ENCODE measurements at places on chromosomes 3 and 15. TPM values are rescaled to one million over a fixed set of nuclear protein-coding genes. Genes with fewer than 3 reads are reported as not detected.

- DNase-seq = no peak
These were observed 21.9 kb downstream of the PLCL2 start for GRCh38 chr3:16906682-16907081.

GRCh38 chr3:159635047-159635641 lies 353.5 kb upstream of the IL12A start:
- DNase-seq = no peak

DNA sequence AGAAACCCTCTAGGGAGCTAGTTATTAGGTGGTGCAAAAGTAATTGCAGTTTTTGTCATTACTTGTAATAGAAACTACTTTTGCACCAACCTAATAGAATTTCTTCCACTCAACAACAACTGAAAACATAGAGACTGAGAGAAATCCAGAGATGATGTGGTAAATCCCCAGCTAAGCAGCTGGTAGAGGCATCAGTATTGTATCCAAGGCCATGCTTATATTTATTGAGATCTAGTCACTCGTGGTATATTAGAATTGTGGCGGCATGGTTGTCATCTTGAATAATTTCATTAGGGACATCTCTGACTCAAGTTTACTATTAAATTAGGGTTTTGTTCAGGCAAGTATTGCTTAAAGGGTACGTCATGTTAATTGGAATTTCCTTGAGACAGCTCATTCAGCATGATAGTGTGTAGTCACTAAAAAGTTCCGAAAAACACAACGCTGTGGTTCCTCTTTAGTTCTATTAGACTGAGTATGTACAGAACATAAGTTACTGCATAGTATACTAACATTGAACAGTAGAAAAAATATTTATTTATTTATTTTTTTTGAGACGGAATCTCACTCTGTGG lies 35.3 kb downstream of the PAK2 start:
- no peak for DNase-seq

DNA sequence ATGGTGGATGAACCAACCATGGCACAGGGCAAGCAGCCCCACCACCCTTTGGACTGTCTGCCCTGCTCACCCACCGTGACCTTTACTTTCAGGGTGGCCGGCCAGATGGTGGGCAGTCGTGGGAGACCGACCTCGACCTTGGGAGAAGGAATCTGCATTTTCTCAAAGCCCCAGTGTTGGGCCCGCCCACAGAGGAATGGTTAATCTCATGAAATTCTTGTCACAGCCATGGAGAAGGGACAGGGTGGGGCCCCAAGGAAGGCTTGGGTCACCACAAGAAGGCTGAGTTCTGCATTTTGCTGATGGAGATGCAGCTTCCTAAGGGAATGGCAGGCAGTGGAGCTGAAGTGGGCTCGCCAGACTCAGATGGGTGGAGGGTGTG lies 2.9 kb downstream of the PLXND1 start:
- no peak for DNase-seq

DNA sequence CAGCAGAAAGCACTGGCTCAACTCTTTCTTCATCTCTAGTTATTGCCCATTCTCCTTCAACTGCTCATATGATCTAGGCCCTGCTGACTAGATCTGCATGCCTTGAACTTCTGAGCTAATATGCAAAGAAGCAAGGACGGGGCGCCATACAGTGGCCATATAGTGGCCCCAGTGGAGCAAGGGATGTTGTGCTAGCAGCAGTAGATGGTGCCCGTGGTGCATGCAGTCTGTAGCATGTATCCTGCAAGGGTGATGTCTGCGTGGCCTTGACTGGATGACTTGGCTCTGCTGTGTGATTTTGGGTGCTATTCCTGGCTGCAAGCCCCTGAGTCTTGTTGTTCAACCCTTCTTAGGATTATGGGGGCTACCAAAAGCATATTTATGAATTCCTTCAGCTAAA lies 12.2 kb upstream of the NMD3 start:
- no peak for DNase-seq

GRCh38 chr15:86322629-86323028 lies 243.0 kb downstream of the AGBL1 start:
- no peak for DNase-seq

- no peak for DNase-seq
These were observed 148.8 kb downstream of the TPRA1 start for GRCh38 chr3:127441764-127442163.

DNA sequence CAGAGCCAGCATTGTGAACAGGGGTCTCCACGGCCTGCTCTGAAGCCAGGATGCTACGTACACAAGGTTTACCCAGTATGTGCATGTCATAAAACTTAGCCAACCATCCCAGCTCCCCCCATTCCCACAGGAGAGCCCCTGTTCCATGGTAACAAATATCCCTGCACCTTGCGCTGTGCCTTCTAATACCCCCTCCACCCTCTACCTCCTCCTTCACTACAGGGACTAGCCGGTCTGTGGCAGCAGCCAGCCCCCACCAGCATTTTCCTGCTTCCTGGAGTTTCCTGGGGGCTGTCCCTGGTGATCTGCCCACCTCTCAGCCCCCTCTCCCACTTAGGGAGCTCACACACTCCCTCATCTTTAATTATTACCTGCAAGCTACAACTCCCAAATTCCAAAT lies 20.4 kb downstream of the ACSBG1 start:
- DNase-seq = no peak

DNA sequence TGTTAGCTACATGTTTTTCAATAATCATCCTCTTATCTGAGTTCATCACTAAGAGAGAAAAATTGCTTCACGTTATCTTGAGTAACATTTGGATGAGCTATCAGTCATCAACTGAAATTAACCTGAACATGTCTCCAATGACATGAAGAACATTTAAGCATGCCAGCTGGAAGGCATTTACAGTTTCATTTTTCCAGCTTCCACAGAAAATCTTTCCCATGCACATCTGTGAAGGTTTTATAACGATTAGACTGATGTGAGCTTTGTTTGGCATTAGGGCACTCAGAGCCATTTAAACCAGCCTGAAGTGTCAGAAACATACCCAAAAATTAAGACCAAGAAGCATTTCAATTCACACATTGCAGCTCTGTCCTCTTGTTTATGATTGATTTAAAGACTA lies 235.8 kb upstream of the ARHGEF26 start:
- DNase-seq = no peak

CCDC13 gene
- polyA plus RNA-seq = 2.7 TPM

RYR3 gene
- polyA plus RNA-seq = 4.9 TPM

CD86 gene
- polyA plus RNA-seq = 2.2 TPM

PAQR5 gene
- 30.9 TPM for polyA plus RNA-seq

SPATA16 gene
- polyA plus RNA-seq = not detected

TPRG1 gene
- 0.93 TPM for polyA plus RNA-seq

HYAL1 gene
- 1.8 TPM for polyA plus RNA-seq

TMEM39A gene
- polyA plus RNA-seq = 58.4 TPM
